ENCODE measurements at places on chromosomes 16 and 17.

GRCh38 chr17:59525668-59526067 lies 39.7 kb upstream of the DHX40 start:
- no peak for DNase-seq

GRCh38 chr17:31515267-31515666 lies 123.8 kb downstream of the RAB11FIP4 start:
- no peak for DNase-seq

DNA sequence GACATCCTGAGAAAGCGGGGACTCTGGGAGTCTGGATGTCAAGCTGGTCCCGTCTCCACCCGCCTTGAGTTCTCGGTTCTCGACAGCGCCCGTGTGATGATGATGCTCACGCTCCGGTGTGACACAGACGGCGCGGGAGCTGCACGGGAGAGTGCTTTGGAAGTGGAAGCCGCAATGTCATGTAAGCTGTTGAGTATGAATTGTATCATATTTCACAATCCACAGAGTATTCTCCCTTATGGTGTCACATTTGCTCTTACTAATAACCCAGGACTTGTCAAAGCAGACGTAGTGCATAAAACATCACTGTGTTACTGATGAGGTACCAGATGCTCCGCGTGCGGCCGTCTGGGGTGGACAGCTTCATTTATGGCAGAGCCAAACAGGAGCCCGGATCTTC lies 217.5 kb upstream of the CHMP6 start:
- DNase-seq, result no peak

DNA sequence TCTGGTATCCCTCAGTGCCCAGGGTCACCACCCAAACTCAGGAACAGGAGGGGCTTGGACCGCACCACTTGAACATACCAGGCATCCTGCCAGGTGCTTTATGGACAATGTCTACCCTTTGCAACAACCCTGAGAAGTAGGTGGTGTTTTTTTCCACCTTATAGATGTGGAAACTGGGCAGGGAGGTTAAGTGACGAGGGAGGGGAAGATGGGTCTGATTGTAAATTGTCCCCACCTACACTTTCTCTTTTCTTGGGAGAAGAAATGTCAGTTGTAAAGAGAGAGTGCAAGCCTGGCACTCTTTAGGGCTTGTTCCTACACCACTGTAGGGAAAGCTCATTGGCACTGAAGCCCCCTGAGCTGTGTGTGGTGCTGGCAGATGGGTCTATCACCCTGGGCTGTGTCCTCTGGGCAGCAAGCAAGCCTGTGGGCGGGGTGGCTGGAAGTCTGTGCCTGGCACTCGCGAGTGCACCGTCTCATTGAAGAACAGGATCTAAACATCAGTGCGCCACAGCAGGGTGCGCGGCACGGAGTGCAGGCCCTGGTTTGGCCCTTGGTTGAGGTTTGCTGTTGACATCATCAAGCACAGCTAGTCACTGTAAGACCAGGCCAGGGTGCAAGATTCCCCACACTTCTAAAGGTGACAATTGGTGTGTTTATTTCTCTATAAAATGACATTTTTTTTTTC lies 15.1 kb downstream of the NOD2 start:
- DNase-seq, result no peak

- DNase-seq, result no peak
Observed at GRCh38 chr17:48720266-48721008, 1.9 kb downstream of the PRAC1 start.

GRCh38 chr16:84045001-84045817 lies 2.6 kb upstream of the SLC38A8 start:
- no peak for DNase-seq

DNA sequence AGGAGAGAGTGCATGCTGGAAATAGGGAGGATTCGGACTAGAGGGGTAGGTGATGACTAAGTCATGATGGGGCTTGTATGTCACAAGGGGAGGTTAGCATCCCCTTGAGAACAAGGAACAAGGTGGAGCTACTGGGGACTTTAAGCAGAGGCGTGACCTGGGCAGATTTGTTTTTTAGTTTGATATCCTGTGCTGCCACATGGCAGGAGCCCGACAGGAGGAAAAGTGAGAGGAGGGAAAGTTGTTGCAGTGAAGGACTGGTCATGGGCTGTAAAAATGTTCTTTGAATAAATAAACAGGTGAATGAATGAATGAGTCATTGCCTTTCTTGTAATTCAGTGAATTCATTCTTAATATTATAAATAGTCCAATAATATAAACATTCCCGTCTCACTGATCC lies 365.1 kb upstream of the CDH5 start:
- no peak for DNase-seq

- DNase-seq, result no peak
Observed at GRCh38 chr17:37671028-37671823, 28.0 kb upstream of the DDX52 start.

- no peak for DNase-seq
Observed at GRCh38 chr16:11742093-11742535, 543 bp downstream of the TXNDC11 start.

GRCh38 chr16:30657866-30658730 lies at the start of gene FBRS:
TSS of gene FBRS (plus strand) at chr16:30658431. CDS start at chr16:30659519, 1,088 bp downstream.
- DNase-seq, result peak; percentile 100

DNA sequence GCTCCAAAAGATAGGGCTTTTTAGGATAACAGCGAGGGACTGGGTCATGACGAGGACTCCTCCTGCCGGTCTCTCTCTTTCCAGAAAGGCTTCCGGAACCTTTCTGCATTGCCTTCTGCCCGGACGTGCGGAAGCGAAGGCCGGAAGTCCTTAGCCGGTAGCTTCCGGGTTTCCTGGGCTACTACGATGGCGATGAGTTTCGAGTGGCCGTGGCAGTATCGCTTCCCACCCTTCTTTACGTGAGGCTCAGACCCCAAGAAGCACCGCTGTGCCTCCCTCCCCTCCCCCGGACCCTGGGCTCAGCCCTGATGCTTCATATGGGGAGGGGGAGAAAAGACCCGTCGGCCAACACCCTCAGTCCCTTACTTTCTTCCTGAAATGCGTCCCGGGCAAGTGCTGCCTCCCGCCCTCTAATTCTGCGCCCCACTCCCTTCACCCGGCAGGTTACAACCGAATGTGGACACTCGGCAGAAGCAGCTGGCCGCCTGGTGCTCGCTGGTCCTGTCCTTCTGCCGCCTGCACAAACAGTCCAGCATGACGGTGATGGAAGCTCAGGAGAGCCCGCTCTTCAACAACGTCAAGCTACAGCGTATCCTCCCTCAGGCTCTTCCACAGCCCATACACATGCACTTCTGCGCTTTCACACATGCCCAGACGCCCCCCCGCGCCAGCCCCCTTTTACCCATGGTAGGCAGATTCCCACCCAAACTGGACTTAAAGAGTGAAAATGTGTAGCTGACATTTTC lies at the start of gene VPS25:
Gene VPS25 (plus strand): TSS at position 160 of the 746 bp plus-strand sequence. CDS start 27 bp downstream, at position 187.
- DNase-seq, result peak; percentile 91

- DNase-seq, result no peak
Observed at GRCh38 chr17:74704544-74704943, 8.2 kb downstream of the CD300LF start.

DNA sequence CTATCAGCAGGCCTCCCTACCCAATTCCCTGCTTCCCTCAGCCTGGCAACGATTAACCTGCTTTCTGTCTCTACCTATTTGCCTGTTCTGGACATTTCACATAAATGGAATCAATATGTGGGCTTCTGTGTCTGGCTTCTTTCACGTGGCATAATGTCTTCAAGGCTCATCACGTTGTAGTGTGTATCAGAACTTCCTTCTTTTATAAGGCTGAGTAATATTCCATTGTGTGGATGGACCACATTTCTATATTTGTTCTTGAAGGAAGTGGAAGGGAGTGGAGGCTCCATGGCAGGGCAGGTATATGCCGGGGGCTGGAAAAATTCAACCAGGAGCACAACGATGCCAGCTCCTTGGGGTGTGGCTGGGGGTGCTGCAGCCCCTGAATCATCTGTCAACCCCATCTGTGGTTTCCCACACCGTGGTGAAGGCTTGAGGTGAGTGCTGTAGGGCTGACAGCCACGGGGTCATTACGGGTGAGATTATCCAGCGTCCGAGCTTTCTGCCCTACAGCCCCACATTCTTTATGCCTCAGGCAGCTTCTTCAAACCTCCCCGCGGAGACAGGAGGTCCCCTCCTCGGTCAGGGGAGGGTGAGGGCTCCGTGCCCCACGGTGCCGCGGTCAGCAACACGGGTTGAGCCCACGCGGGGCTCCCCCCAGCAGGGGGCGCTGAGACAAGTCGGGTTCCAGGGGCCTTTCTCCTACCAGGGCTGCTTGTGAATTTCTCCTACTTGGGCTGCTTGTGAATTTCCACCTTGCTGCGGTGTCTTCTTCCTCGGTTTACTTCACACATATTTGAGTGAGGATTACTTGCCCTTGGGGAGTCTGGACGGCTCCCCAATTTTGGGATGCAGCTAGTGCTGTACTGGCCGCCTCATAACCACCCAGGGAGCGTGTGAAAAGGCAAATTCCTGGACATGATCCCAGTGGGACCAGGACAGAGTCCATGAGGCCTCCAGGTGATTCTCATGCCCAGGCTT lies 18.3 kb upstream of the WFIKKN2 start:
- DNase-seq, result peak; percentile 71

- no peak for DNase-seq
Observed at GRCh38 chr17:20993863-20994778, 48.7 kb downstream of the USP22 start.

DNA sequence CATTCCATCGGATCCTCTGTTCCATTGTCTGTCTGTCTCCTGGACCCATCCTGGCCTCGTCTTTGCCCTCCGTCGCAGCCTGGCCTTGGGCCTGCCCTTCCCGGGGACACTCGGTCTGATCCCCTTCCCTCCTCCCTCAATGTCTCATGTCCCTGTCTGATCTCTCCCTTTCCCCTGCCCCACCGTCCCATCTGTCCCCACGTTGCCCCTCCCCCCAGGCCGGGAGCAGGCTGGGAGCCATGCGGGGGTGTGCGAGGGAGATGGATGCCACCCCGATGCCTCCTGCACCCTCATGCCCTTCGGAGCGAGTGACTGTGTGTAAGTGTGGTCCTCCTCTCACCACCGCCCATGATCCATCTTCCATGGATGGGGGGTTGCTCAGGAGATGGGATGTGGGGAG lies 5.3 kb upstream of the ATP2A1 start:
- DNase-seq, result no peak

DNA sequence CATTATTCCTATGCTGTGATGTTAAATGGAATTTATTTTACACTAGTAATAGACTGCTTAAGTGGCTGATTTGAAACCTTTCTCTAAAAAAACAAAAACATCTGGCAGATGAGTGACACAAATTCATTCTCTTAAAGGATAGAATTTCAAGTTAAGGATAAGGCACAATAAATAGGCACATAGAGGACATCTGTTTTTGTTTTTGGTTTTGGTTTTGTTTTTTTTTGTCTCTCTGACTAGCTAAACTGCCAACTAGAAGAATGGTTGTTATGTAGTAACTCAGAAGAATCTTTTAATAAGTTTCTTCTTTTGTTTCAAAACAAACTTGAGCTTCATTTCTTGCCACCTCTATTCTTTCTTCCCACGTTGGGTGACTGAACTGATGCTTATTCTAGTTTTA lies 5.1 kb upstream of the VPS4A start:
- DNase-seq, result no peak

DNA sequence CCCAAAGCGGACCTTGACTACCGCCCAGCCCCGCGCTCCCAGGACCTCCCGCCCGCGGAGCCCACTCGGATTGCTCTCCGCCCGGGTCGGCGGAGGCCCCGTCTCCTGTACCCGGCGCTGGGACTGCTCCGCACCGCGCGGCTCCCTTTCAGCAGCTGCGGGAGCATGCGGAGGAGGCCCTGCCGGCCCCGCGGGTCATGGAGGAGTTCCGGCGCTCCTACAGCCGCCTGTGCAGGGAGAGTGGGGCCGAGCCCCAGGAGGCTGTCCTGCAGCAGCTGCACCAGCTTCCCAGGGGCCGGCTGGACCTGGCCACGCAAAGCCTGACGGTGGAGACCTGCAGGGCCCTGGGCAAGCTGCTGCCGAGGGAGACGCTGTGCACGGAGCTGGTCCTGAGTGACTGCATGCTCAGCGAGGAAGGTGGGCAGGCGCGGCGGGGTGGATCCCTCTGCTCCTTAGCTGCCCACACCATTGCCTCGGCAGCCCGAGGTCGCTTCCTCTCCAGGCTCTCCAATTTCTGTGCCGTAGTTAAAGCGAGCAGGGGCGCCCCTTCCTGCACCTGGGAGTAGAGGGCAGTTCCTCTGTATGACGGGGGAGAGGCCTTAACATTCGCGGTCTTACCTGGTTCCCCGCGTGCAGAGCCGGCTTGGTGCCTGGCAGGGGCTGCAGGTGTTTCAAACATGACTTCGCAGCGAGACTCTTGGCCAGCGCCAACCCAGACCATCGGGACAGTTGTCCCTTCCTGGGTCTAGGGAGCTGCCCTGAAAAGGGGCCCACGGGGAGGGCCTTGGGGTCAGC lies 539 bp downstream of the LRRC45 start:
- peak; percentile 66 for DNase-seq

- DNase-seq, result peak; percentile 38
Observed at GRCh38 chr17:37640015-37640414, 3.2 kb downstream of the DDX52 start.

- DNase-seq, result no peak
Observed at GRCh38 chr17:12422651-12423050, 243.0 kb upstream of the MYOCD start.

GRCh38 chr16:68297908-68298307 lies 12.8 kb downstream of the SLC7A6OS start:
- DNase-seq, result no peak

DNA sequence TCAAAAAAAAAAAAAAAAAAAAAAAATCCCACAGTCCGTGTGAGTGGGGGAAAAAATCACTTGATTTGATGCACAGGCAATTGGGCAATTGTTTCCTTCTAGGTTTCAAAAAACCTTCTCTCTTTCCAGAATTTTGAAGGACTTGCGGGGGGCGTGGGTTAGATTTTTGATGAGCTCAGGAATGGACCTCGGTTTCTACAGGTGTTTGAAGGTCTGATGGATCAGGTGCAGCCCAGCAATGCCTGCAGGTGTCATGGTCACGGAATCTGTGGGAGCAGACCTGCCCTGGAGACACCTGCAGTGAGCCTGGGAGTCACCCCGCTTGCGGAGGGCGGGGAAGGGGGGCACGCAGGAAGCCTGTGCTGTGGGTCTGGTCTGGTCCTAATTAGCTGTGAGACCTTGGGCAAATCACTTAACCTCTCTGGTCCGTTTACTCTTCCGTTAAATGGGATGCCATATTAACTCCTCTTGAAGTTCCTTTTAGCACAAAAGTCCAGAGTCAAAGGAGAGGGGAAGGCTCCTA lies 174.2 kb downstream of the IRF8 start:
- DNase-seq, result no peak

DNA sequence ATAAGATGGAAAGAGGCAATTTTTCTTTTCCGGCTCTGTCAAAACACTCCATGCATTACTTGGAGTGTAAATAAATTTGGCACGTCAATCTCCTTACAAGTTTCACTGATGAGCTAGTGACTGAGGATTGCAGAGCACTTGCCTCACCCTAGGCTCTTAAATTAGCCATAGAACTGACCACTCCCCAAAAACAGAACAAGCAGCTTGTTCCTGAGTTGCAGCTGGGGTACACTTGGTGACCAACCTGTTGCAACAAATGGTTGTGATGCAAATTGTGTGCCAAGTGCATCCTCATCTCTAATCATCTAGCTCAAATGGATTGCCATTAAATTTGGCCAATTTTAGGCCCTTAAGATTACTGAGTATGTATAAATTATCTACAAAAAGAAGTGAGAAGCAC lies 67.0 kb downstream of the CACNG1 start:
- no peak for DNase-seq

GRCh38 chr17:72991651-72992050 lies 100.8 kb downstream of the SLC39A11 start:
- no peak for DNase-seq

- no peak for DNase-seq
Observed at GRCh38 chr16:73418691-73419090, 370.8 kb upstream of the ZFHX3 start.
